NCI-H1436 treated with DMSO at 0.1 percent for 48 hours (cell line): ENCODE measurements at places on chromosomes 3 and 15.

DNA sequence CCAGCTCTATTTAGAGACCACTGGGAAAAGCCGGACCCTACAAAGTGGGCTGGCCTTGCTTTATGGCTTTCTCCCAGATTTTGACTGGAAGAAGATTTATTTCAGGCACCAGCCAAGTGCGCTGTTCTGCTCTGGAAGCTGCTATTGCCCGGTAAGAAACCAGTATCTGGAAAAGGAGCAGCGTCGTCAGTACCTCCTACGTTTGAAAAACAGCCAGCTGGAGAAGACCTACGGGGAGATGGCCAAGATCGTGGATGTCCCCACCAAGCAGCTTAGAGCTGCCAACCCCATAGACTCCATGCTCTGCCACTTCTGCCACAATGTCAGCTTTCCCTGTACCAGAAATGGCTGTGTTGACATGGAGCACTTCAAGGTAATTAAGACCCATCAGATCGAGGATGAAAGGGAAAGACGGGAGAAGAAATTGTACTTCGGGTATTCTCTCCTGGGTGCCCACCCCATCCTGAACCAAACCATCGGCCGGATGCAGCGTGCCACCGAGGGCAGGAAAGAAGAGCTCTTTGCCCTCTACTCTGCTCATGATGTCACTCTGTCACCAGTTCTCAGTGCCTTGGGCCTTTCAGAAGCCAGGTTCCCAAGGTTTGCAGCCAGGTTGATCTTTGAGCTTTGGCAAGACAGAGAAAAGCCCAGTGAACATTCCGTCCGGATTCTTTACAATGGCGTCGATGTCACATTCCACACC lies 60.9 kb downstream of the PXYLP1 start:
- DNase-seq, result no peak

- DNase-seq, result no peak
Observed at GRCh38 chr3:22951910-22952309, 251.2 kb upstream of the UBE2E2 start.

DNA sequence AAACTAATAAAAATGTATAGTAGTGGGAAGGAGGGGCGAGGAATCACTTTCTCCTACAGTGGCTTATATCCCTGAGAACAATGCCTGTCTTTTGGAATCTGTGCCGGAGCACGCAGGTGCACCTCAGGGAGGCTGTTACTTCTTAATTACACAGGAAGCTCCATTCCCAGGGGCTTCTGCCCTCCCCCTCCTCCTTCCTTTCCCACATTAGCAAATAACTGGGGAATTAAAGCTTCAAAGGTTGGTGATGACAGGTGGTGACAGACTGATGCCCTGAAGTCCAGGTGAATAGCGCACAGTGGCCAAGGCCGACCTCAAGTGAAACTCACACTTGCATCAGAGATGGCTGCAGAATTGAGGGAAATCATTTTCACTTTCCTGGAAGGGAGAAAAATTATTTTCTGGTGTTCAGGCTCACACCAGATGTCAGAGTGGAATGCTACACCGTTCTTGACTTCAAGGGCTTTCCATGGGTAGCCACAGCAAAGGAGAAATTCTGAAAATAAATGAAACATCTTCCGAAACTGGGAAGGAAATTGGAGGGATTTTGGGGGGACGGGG lies 3.7 kb downstream of the GRAMD2A start:
- no peak for DNase-seq

DNA sequence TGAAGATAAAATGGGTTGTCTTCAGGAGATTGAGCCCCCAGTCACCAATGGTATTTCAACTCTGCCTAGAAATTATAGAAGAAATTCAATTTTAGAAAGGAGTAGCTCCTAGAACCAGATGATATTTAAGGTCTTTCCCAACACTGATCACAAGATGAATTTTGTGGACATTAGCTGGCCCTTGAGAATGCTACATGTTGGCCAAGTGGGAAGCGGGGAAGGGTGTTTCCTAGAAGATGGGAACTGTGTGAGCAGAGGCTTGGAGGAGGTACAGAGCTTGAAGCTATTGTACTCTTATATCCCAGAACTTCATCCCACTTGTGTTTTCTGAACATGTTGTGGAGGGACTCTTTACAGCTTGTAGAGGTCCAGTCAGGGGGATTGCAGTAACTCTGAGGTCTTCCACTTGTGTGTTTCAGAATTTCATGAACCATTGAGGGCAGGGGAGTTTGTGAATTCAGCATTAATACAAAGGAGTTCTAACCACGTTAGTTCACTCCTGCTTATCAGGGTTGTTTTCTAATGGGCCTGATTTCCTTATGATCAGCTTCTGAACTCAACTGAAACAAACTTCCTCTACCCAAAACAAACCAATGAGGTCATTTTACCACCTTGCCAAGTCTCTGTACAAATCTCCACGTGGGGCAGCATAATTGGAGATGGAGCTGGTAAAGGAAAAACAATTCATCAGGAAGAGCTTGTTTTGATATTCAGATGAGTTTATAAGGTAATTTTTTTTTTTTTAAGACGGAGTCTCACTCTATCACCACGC lies 152.6 kb upstream of the TPM1 start:
- DNase-seq, result no peak

DNA sequence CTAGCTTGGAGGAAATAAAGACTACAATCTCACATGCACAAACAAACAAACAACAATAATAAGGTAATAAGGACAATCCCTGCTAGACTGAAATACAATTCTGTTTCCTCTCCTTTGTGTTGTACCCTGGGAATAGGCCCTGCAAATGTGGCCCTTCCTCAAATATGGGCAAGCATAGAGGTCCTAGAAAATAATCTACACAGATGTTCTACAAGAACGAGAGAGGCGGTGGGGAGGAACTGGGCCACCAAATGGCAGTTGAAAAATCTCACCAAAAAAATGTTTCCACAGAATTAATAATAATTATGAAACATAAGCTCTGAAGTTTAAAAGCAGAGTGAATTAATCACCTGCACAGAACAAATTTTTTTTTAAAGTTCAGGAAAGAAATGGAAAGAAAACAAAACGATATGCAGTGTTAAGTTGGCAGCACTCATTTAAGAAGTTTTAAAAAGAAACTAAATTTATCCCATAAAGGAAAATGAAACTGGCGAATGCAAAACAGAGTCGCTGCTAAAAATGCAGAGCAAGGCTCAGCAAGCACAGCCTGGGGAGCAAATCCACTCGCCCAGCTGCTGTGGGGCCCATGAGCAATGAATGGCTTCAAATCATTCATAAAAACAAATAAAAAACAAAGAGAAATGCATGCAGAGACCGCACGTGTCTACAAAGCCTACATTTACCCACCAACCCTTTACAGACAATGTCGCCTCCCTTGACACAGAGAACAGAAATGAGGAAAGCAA lies 475.4 kb downstream of the OCA2 start:
- DNase-seq, result no peak

DNA sequence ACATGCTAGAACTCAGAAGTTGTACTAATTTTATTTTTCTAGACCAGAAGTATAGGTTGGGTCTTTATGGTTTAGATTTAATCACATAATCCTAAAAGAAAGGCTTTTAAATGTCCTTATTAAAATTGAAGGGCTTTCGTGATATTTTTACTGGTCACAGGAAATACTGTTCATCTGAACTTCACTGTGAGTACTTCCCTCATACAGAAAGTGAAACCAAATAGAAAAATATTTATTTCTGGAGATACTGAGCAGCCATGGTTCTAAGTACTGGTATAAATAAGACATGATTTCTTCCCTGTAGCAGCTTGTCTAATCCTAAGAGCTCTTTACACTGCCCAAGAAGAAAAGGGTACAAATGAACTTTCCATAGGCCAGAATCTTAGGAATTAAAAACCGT lies 2.0 kb downstream of the SNRK start:
- no peak for DNase-seq

DNA sequence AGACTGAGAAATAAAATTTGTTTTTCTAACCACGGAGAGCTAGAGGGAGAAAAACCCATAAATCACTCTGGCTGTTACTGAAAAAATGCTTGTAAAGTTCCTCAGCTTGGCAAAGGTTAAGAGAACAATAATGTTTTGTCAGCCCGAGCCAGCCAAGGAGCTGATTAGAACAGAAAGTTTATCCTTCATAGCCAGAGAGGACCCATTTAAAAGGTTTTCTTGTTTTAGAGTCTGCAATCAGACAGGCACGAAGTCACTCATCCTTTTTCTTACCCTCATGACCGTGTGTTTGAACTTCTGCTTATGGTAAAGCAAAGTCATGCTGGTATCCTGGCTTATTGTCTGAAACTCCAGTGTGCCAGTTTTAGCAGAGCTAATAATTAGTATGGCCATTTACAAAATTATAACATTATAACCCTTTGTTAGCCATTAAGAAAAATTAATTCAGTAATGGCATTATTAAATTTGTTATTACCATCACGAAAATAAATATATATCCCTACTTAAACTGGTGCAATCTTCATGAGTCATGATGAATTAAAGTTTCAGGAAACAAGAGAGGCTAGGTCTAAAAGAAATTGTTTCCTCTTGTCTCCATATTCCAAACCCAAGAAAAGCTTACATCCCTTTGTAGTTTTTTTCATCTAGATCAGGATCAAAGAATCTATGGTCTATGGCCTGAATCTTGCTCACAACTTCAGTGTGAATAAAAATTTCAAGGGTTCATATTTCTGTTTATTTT lies 13.5 kb upstream of the STXBP5L start:
- DNase-seq, result no peak

- no peak for DNase-seq
Observed at GRCh38 chr3:120652281-120652680, 29.8 kb downstream of the HGD start.

DNA sequence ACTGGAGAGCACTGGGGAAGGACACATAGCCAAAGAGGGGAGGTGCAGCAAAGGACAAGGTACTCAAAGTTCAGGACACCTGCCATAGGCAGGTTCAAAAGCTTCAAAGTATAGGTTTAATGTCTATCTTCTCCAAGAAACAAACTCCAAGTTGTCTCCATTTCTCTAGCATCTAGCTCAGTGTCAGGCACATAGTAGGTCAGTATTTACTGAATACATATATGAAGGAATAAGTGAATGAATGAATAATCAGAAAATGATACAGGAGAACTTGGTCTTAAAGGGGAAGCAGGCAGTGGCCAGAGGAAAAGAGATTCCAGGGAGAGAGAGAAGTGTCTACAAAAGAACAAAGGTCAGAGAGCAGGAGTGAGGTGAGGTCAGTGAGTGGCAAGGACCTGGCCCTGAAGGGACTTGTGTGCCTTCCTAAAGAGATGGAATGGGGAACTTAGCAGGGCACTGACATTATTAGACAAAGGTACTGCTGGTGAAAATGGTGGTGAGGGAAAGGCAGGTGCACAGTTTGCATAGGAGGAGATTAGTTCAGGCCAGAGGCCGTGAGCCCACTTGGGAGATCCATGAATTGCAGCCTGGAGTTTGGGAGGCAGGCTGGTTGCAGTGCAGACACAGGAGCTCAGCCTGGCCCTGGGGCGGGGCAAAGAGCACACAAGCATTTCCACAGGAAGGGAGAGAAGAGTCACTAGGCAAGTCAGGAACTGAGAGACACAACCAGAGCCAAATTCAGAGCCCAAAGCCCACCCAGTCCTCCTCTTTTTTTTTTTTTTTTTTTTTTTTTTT lies 21.4 kb downstream of the TBC1D2B start:
- no peak for DNase-seq

DNA sequence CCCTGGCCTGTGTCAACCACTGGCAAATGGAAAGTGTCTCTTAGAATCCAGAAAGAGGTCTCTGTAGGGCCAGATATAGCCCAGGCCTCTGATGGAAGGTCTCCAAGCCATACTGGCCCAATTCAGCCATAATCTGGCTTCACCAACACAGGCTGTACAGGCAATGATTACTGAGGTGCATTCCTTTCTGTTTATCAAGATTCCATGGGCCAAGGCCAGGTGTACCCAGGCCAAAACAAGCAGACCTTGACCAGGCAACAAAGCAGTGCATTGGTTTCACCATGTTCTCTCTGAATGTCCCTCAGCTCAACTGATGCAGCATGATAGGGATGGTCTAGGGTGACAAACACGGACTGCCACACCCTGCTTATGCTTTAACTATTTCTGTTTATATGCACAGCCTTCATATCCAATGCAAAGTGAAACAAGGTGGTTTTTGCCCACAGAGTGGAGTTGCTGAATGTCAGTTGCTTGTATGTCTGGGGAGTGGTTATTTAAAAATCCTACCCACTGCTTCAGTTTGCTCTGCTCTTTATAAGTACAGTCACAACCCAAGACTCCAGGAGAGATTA lies 25.2 kb downstream of the CCNL1 start:
- DNase-seq, result no peak

DNA sequence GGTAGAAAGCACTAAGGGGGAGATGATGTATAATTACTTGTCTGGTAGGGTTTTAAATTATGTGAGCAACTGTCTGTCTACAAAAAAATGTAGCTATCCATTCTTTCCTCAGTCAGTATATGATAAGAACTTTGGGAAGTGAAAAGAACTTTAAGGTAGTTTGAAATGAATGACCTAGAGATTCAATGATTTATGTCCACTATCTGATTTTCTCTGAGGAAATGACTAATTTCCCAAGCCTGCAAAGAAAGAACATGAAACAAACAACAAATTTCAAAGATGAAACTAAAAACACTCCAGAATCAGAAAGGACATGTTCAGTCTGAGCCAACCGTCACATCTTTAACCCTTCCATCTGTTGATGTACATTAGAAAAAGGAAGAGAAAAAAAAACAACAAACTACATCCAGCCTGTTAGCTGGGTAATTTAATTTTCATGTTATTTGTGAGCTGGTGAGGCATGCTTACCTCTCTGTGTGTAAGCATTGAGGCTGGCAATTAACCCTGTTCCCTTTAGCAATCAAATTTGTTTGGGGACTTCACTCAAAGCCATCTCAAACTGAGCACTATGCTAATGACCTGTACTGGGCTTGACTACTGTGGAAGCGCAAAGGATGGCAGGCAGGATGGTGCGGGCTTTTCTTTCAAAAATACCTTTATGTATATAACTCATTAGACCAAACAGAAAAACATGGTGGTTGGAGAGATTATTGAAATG lies 220.1 kb downstream of the TUSC7 start:
- DNase-seq, result no peak

GRCh38 chr3:57036952-57037351 lies 23.5 kb upstream of the SPATA12 start:
- no peak for DNase-seq

GRCh38 chr3:94453864-94454263 lies 391.0 kb downstream of the NSUN3 start:
- DNase-seq, result no peak
